ENCODE measurements at places on chromosomes 6 and 20. TPM values are rescaled to one million over a fixed set of nuclear protein-coding genes. Genes with fewer than 3 reads are reported as not detected.

CGA gene
- not detected for total RNA-seq

SOX18 gene
- 0.19 TPM for total RNA-seq

SRC gene
- 7.6 TPM for total RNA-seq

DNA sequence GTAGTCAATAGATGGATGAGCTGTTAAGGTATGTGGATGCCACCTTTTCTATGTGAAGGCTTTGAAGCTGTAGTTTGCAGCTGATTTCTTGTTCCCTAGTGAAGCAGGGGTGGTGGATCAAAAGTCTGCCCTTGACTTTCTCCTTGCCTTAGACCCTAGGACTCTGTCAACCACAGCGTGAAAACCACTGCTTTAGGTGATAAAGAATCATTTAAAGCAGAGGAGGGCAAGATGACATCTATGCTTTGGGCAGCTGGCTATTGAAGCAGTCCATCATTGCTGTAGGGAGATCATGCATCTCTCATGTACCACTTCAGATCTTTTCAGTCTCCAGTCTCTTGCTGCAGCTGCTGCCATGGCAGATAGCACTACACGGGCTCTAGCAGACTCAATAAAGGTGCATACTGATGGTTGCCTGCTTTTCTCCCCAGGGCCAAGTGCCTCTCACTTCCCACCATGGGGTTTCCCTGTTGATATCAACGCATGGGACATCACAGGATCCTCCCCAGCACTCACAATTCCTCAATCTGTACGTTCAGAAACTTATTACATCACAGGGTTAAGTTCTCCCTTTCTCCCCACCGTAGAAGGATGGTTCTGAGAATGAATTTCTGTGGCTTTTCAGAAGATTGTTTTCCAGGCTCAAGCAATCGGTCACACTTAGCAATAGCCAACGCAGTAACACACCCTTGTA lies 122.0 kb upstream of the STMND1 start:
- DNase-seq, result no peak

NHLRC1 gene
- total RNA-seq, result 0.04 TPM

OR2H2 gene
- total RNA-seq, result not detected

DNA sequence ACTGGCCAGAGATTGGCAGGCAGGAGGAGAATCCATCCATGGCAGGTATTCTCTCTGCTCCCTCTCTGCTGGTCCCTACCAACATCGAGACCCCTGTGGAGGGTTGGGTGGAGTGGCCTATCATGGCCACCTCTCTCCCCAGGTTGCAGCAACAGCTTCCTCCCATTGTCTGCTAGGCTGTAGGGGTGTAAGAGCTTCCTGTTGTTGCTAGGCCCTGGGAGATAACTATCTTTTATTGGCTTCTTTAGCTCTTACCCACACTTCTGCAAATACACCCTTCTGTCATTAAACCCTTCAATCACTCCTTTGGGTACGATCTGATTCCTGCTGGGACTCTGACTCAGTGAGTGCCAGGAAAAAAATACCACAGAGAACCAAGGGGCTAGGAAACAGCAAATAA lies 66.6 kb upstream of the FAM184A start:
- no peak for DNase-seq

DNA sequence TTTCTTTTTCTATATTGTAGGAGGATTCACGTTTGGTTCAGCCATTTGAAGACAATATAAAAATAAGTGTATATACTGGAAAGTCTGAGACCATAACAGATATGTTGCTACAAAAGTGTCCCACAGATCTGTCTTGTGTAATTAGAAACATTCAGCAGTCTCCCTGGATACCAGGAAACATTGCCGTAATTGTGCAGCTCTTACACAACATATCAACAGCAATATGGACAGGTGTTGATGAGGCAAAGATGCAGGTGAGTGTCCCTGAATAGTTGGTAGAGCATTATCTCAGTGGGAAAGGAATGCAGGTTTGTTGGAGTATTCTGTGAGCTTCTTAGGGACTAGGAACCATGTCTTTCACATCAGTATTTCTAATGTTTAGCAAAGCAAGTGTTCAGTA lies 18.3 kb upstream of the ADGRF4 start:
- no peak for DNase-seq

SLC32A1 gene
- total RNA-seq, result not detected

DNA sequence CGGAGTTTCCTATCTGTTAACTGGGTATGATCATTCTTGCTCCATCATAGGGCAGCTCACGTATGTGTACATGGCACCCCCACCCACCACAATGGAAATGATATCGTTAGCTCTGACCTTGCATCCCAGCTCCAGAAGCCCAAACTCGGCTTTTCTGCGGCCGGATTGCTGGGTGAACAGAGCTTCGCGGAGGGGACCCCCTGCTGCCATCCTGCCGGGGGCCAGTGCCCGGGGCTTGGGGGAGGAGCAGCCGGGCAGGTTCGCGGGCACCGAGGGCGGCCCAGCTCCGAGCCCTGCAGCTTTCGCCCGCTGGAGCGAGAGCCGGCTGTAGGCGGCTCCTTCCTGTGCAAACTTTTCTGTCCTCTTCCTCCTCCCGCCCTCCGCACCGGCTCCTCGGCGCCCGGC lies 24.9 kb upstream of the FUCA2 start:
- no peak for DNase-seq

DNA sequence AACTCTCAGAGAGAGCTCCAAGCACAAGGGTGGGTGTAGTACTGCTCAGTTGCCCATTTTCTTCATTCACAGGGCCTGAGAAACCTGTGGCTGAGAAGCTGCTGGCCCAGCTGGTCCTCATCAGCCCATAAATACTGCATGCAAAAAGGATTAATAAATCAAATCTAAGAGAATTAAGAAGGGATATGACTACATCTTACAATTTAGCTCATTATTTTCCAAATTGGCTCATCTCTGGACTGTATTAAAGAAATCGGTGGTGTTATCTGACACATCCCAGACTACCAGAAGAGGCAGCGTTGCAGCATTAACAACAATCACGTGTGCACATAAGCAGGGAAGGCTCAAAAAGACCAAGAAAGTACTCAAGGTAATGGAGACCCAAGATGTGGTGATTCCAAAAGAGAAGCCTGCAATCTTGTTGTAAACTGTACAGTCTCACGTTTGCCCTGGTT lies 90.7 kb downstream of the CD24 start:
- peak; percentile 9 for DNase-seq

RFX6 gene
- not detected for total RNA-seq

- no peak for DNase-seq
Observed at GRCh38 chr6:32635526-32636123, 1.6 kb upstream of the HLA-DQA1 start.

BMP6 gene
- 2.8 TPM for total RNA-seq

B3GAT2 gene
- not detected for total RNA-seq

GRCh38 chr6:64874776-64875175 lies 832.2 kb downstream of the EYS start:
- no peak for DNase-seq

PRDM13 gene
- not detected for total RNA-seq

DNA sequence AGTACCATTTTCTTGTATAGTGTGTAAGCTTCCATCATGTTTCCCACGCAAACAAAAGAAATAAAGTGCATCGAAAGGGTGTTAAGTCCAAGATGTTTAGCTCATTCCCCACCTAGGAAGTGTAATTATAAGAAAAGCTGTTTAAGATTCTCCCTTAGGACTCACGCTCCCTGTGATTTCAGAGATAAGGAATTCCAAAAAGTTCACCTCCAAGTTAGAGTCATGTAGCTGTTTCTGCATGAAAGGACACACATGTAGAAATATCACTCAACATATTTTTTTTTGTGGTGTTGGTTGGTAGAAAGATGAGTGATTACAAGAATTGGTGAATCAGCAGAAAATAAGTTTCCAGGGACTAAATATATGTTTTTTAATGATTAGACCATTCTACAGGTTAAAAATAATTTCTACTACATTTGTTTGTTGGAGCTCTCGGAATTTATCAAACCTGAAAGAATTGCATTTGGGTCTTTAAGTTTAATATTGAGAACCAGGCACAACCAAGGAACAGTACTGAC lies 10.4 kb downstream of the OPN5 start:
- no peak for DNase-seq

ZSWIM3 gene
- total RNA-seq, result 4.6 TPM

GRCh38 chr6:12916420-12917136 lies 200.0 kb downstream of the PHACTR1 start:
- no peak for DNase-seq

DNA sequence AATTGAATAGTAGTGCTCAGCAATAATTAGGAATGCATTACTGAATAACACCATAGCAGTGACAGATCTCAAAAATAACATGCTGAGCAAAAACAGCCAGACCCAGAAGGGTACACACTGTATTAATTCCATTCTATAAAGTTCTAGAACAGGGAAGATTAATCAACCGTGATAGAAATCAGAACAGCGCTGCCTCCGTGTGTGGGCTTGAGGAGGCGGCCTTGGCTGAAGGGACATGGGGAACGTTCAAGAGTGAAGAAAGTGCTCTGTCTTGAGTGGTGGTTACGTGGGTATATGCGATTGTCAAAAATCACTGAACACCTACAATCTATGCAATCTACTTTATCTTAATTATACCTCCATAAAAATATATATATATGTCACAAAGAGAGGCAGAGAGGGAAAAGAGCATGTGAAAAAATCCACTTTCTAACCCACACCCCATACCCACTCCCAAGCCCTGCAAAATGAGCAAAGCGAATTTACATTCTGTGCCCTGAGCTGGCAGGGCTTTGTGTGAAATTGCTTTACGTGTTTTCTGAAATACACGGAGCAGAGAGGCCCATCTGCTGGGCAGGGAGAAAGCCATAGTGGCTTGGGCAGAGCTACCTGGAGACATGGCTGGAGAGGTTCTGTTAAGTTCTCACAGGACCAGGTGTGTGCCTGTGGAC lies 74.4 kb downstream of the NFATC2 start:
- DNase-seq, result no peak

Measured in H4 (cell line).